ENCODE measurements at places on chromosomes 4 and X.

DNA sequence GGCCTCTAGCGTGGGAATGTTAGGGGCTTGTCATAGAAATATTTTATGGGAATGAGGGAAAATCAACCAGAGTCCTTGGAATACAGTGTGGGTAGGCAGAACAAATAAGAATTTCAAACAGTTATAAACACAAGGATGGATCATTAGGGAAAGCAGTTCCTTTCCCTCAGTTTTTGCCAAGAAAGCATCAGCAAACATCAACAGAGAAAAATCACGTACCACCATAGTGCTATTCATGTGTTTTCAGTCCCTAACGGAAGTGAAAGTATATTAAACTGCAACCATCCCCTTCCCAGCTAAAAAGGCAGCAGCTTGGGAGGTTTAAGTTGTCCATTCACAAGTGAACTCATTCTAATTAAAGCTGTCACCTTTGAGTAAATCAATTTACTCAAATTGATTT, 334.4 kb upstream of the PCDH18 start:
- DNase-seq = no peak

DNA sequence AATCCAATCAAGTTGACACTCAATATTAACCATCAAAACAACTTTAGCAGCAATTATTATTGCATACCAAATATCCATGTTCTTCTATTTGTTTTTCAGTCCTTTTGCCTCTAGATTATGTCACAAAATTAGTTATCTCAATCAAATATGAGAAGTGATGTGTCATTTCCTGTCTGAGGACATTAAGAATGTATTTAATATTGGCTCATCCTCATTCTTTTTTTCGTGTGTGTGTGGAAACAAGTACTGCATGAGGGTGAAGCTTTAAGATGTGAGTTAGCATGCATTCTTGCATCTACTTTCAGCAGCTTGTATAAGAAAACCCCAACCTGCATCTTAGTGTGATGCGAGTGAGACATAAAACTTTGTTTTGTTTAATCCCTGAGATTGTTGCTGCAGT, 301.4 kb downstream of the GRIA2 start:
- no peak for DNase-seq

GRCh38 chr4:33625748-33626147, 2618.6 kb downstream of the ARAP2 start:
- DNase-seq = no peak

- no peak for DNase-seq
Measured at GRCh38 chrX:119802546-119802945, 11.1 kb upstream of the RPL39 start.

GRCh38 chrX:54921427-54922021, 900 bp downstream of the TRO start:
- DNase-seq = peak; percentile 84

DNA sequence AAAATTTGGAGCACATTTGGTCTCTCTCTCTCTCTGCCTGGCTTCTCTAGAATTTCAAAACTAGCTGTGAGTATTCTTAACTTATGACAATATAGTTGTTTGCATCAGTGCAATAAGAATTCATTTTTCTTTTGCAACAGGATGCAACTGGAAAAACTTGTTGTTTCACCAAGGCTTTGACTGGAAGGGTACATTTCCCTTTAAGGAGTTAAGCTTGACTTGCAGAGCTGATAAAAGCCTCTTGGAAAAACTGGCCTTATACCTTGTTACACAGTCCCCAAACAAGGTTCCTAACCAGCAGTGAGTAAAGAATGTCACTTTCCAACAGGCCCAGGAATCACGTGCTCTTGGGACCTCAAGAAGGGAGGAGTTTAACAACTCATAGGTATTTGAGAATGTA, 25.9 kb upstream of the ZNF718 start:
- no peak for DNase-seq

DNA sequence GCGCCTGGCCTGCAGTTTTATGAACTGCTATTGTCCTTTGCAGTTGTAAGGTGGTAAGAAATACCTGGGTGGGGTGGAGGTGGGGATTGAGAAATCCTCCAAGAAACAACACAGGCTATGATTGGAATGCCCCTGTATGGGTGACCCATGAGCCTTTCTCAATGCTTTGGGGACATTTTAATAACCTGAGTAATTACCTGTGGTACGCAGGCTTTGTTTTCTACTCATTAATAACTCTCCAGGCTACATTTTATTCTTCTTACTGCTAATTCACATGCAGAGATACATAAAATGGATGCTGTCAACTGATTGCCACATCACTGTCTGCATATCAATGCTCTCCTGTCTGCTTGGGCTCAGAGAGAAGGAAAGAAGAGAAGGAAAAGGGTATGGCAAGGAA, 41.8 kb downstream of the PHEX start:
- DNase-seq = no peak

DNA sequence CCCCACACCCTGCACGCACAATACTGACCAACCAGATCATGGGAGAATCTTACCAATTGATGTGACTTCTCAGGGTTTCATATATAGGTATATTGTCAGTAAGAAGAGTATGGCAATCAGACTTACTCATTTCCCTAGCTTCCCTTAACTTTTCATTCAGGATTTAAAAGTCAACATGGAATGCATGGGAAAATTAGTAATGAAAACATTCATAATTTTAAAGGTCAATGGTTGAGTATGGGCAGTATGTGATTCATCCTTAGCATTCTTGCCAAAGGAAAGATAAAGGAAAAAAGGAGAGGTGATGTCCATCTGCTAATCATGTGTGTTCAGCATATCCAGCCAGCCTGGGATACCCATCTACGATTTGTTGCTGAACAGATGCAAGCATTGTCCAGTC, 4.0 kb downstream of the DIPK2B start:
- peak; percentile 20 for DNase-seq

Measured in GM03348 (cell line).